Stimulated activated CD8-positive, alpha-beta memory T cell treated with anti-CD3 and anti-CD28 coated beads, Interleukin-7, amount 100 ng/mL, for 4 hours (primary cell): ENCODE measurements at places on chromosomes 16 and 17.

GRCh38 chr16:88883946-88884345 lies 17.5 kb upstream of the PABPN1L start:
- no peak for DNase-seq

GRCh38 chr16:78892951-78893733 lies 707.4 kb downstream of the MAF start:
- DNase-seq, result no peak

DNA sequence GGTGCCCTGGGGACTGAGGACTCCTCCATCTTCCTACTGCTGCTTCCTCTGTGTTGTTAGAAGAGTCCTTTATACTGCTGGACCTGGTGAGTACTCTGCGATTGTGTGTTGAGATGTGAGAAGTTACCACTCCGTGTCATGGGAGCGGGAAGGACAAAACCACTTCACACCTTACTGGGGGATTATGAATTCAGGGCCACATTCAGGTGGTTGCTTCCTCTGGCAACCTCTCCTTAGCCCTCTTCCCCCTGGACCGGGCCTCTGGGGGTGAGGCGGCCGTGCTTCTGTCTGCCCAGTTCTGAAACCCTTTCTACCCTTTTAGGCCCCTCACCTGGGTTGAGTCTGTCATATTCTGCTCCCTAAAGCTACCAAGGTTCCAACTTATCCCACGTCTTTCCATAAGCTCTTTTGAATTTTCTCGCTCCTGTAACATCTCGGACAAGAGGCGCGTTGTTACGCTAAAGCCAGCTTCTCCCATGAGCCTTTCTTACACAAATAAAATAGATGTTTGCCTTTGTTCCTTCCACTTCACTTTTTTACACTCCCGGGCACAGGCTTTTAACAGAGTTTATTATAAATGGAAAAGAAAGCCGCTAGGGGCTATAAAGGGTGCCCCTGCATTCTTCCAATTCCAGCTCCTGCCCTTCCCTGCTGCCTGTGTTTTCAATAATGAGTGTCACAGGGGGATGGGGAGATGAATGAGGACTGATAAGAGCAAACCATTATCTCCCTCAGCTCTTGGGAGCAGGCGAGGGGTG lies 20.7 kb upstream of the CDH13 start:
- DNase-seq, result no peak

DNA sequence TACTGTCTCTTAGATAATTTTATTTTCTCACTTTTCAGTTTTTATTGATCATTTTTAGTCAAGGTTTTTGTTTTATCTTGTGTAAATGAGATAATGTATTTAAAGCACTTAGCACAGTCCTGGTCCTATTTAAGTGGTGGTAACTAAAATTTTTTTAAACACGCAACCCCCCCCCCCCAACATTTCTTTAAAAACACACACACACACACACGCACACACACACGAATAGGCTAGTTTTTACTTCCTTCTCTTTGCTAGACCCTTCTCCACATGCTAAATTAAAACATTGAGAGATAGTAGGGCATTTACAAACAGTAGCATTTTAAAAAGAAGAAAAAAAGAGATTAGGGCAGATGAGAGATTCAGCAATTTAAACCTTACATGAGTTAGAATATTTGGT lies 5.0 kb downstream of the NFATC3 start:
- DNase-seq, result no peak

- no peak for DNase-seq
Observed at GRCh38 chr16:70648606-70649005, 2.2 kb downstream of the IL34 start.

GRCh38 chr16:79336437-79337229 lies 263.9 kb downstream of the MAF start:
- DNase-seq, result no peak

GRCh38 chr17:44961921-44962350 lies 6.2 kb downstream of the C1QL1 start:
- DNase-seq, result no peak

DNA sequence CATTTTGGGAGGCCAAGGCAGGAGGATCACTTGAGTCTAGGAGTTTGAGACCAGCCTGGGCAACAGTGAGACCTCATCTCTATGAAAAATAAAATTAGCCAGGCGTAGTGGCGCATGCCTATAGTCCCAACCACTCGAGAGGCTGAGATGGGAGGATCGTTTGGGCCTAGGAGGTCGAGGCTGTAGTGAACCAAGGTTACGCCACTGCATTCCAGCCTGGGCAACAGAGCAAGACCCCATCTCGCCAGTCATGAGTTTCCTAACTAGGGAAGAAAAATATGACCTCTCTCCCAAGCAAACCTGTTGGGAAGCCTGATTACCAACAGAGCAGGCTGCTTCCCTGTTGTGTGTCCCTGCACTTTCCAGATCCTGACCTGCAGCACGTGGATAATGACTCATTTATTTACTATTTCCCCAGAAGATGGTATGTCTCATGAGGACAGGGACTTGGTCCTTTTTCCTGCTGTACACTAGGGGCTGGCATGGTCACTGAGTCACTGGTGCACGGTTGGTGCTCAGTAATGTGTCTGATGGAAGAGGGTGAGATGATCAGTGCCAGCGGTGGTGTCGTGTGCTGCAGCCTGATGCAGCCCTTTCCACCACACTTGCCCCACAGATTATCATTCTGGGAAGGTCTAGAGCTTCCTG lies 30.8 kb downstream of the NMT1 start:
- DNase-seq, result no peak

DNA sequence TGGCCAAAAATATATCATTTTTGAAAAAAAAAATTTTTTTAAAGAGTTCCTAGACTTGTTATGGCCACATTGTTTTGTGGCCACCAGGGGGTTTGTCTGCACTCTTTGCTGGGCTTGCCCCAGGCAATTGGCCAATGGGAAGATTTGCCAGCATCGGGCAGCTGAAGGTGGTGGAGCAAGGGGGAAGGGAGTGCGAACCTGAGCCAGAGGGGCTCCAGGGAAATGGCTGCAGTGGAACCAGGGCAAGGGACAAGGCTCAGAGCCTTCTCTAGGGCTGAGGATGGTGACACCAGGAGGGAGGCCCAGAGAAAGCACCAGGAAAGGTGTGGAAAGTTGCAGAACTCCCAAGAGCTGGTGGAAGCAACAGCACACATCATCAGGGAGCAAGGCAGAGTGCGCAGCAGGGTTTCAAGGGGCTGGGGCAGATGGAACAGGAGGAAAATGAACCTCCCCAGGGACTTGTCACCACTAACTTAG lies 15.5 kb upstream of the CMIP start:
- DNase-seq, result no peak

GRCh38 chr17:2571523-2572303 lies 21.7 kb upstream of the PAFAH1B1 start:
- no peak for DNase-seq

GRCh38 chr16:57686577-57686976 lies 8.0 kb upstream of the DRC7 start:
- no peak for DNase-seq

- DNase-seq, result no peak
Observed at GRCh38 chr16:12348733-12349704, 372.5 kb downstream of the SNX29 start.

GRCh38 chr16:57159447-57159846 lies 26.4 kb downstream of the PSME3IP1 start:
- DNase-seq, result no peak

GRCh38 chr16:56675685-56676210 lies 6.1 kb downstream of the MT1H start:
- peak; percentile 39 for DNase-seq

- no peak for DNase-seq
Observed at GRCh38 chr17:4144422-4144747, 1.4 kb downstream of the CYB5D2 start.

DNA sequence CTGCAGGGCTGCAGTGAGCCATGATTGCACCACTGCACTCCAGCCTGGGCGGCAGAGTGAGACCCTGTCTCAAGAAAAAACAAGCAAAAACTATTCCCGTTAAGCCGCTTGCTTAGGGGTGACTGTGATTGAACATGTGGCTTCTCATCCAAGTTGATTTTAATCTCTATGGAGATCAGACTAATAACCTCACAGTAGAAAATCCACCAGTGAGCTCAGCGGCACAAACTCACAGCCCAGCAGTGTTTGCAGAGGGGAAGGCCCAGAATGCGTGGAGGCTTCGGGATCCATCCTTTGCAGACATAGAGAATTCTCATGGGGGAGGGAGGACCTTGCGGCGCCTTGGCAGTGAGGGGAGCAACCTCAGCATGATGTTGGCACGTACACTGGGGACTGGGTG lies 7.4 kb downstream of the BANP start:
- DNase-seq, result no peak

GRCh38 chr16:87929986-87930385 lies 6.3 kb downstream of the CA5A start:
- no peak for DNase-seq

- no peak for DNase-seq
Observed at GRCh38 chr16:56686758-56687157, 4.5 kb downstream of the MT1X start.

GRCh38 chr16:75589306-75589705 lies 23.1 kb downstream of the GABARAPL2 start:
- DNase-seq, result no peak

GRCh38 chr17:57548421-57549410 lies 196.4 kb downstream of the CCDC182 start:
- no peak for DNase-seq

DNA sequence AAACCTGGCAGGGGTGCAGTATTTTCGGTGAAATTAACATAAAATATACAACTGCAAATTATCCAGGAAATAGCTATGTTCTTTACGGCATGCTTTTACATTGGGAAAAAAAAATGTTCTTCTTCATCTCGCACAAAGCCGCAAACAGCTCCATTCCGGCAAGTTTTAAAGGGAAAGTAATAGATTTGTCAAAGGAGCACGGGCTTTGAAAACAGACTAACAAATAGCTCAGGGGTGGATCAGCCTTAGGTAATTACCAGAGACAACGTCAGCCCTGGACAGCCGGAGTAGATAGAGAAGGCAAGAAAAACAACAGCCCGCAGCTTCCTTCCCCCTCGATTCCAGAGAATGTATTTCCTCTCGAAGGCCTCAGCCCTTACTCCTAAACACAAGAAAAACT lies 222.5 kb downstream of the C16orf78 start:
- DNase-seq, result no peak

- DNase-seq, result peak; percentile 26
Observed at GRCh38 chr16:29664091-29664921, 1.3 kb downstream of the SPN start.

DNA sequence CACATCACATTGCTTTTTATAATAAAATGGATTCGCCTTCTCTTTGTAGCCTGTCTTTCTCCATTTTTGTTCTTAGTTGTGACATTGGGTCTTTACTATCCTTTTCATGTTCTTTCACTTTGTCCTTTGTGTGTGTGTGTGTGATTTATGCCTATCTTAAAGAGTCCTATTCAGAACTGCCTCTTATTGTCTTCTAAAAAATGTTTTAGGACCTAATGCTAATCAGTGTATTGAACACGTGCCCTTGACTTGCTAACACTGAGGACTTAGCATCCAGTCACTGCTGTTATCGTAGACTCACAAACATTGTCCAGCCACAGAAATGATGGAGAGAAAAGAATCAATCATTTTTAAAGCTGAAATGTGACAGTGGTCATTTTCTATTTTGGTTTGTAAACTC lies 251.9 kb downstream of the CNTNAP4 start:
- no peak for DNase-seq

- no peak for DNase-seq
Observed at GRCh38 chr17:28711723-28712031, at the start of gene PROCA1. PROCA1 (minus strand) TSS chr17:28711888; CDS start chr17:28711660, 228 bp downstream.

GRCh38 chr17:1289695-1290094 lies 10.2 kb downstream of the TRARG1 start:
- no peak for DNase-seq

DNA sequence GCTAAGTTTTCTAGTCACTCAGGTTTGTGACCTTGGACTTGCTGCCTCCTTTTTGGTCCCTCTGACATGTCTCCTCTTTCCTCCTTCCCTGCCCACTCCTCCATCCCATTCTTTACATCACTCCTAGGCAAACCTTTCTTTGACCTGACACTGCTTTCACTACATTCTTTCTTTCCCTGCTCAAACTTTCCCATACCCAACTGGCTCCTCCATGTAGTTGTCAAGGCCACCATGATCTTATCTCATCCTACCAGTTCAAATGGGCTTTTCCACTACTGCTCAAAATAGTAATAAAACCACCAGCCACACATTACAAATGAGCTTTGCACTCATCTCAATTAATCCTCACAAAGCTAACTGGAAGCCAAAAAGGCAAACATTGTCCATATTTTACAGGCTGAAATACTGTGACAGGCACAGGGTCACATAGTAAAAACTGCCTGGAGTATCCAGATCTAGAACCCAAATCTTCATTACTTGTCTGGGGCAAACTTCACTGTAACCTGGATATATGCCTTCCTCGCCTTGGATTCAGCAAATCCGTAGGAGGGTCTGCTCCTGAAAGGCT lies 14.4 kb downstream of the MRPS23 start:
- no peak for DNase-seq

DNA sequence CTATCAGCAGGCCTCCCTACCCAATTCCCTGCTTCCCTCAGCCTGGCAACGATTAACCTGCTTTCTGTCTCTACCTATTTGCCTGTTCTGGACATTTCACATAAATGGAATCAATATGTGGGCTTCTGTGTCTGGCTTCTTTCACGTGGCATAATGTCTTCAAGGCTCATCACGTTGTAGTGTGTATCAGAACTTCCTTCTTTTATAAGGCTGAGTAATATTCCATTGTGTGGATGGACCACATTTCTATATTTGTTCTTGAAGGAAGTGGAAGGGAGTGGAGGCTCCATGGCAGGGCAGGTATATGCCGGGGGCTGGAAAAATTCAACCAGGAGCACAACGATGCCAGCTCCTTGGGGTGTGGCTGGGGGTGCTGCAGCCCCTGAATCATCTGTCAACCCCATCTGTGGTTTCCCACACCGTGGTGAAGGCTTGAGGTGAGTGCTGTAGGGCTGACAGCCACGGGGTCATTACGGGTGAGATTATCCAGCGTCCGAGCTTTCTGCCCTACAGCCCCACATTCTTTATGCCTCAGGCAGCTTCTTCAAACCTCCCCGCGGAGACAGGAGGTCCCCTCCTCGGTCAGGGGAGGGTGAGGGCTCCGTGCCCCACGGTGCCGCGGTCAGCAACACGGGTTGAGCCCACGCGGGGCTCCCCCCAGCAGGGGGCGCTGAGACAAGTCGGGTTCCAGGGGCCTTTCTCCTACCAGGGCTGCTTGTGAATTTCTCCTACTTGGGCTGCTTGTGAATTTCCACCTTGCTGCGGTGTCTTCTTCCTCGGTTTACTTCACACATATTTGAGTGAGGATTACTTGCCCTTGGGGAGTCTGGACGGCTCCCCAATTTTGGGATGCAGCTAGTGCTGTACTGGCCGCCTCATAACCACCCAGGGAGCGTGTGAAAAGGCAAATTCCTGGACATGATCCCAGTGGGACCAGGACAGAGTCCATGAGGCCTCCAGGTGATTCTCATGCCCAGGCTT lies 18.3 kb upstream of the WFIKKN2 start:
- peak; percentile 31 for DNase-seq

- no peak for DNase-seq
Observed at GRCh38 chr17:11780621-11781020, 182.4 kb downstream of the DNAH9 start.

- DNase-seq, result no peak
Observed at GRCh38 chr16:50741225-50741780, 583 bp upstream of the CYLD start.

DNA sequence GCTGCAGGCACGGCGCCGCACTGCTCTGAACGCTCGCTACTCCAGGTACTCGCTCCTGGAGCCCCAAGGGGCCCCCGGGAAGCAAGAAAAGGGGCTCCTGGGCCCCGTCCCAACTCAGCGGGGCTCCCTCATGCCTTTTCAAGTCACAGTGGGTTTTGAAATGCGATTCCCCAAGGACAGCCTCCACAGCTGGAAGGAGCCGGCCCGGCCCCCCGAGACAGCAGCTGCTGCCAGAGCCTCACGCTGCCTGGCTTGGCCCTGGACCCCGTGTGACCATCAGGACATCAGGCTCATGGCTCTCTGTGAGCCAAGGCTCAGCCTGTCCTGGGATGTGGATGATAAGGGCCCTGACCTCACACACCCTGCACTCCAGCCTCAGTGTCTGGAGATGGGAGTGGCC lies 80.6 kb downstream of the LMF1 start:
- DNase-seq, result no peak
